ENCODE measurements at places on chromosomes 7 and 10.

DNA sequence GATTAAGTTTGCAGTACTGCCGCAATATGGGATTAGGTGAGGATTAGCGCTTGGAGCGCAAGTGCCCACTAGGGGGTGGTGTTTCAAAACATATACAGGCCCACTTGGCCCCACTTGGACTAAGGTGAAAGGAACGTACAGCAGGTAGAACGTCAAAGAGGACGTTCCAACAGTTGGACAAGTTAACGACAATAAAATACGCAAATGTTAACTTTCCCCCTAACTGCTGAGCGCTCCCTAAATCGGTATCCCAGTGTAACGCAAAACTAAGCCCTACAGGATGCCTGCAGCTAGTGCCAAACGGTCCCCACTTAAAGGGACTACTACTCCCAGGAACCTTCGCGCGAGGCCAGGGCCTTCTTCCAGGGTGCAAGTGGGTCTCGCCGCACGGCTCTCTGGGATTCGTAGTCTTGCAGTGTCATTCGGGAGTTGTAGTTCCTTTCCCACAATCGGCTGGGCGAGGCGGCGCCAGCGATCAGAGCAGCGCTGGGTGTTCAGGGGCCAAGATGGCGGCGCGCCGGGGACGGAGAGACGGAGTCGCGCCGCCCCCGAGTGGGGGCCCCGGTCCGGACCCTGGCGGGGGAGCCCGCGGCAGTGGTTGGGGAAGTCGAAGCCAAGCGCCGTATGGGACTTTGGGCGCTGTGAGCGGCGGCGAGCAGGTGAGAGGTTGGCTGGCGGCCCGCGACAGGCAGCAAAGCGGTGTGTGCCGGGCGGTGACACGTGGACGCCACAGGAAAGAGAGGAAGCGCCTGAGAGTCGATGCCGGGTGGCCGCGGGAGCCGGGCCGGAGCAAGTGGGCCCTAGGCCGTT, at the start of gene PPRC1:
Gene PPRC1, plus strand, starts transcription at position 478 of the 810 bp plus-strand sequence. Its CDS starts 29 bp downstream, at position 507.
- DNase-seq: peak; percentile 89

- DNase-seq: no peak
Observed at GRCh38 chr10:119688033-119688508, 36.9 kb downstream of the BAG3 start.

DNA sequence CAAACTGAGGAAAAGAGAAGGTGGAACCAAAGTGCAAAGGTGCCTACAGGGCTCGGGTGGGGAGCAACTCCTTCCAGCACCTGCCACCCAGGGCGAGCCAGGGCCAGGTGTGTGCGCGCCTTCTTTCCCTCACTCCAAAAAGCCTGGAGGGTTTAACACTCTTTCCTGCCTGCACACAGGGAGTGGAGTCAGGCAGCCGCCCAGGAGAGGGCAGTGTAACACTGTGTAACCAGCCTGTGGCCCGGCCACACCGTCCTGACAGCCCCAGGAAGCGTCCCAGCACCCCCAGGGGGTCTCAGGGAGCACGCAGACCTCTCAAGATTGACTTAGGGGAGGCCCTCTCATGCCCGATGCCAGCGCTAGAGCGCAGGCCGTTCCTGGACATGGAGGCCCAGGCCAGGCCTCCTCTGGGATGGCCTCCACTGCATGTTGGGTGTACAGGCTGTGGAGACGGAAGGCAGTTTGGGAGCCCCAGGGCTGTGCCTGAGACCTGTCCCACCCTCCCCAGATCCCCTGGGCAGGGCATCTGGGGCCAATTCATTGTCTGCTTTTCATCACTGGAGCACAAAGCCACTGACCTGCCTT, 13.4 kb downstream of the BRI3 start:
- DNase-seq: no peak

DNA sequence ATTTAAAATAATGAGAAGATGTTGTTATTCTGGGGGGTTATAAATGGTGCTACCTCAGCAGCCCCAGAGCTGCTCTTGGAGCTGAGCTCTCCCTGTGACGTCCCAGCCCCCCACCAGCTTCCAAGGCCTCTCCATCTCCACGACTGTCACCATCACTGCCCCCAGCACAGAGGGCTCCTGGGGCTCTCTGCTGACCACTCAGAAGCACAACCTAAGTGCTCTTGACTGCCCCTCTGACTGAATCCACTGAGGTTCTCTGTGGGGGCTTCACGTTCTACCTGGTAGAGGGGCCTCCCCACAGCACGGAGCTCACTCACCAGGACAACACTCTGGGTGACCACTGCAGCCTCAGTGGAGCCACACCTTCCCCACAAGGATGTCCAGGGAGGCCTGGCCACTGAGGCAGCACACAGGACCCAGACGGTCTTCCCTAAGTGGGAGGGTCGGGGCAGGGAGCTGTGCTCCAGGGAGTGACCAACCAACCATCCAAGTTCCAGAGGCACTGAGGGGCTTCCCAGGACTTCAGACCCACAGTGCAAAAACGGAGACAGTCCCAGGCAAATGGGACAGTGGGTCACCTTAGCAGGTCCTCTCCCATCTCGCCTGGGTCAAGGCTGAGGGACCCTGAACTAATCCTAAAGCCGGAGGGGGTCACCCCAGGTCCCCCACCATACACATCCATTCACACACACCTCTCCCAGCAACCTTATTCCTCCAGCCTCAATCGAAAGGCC, 121.0 kb upstream of the PPP2R2D start:
- no peak for DNase-seq

DNA sequence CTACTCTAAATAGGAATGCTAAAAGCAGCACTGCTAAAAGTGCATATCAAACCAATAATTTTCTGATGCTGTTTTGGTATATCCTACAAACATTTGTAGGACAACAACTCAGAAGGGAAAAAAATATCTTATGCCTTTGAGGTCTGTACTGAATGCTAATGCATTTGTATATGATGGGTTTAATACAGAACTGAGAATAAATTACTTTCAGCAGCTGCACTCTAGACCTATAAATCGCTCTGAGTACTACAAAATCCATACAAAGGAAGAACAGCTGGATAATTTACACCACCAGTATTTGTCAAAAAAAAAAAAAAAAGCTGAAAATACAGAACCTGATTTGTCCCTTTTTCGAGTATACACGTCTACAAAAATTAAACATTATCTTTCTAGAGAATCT, 344.0 kb downstream of the LRRTM3 start:
- DNase-seq: no peak

GRCh38 chr10:3235395-3235794, 62.8 kb upstream of the PITRM1 start:
- no peak for DNase-seq
